ENCODE measurements at places on chromosomes 6 and 20. TPM values are rescaled to one million over a fixed set of nuclear protein-coding genes. Genes with fewer than 3 reads are reported as not detected.

DNA sequence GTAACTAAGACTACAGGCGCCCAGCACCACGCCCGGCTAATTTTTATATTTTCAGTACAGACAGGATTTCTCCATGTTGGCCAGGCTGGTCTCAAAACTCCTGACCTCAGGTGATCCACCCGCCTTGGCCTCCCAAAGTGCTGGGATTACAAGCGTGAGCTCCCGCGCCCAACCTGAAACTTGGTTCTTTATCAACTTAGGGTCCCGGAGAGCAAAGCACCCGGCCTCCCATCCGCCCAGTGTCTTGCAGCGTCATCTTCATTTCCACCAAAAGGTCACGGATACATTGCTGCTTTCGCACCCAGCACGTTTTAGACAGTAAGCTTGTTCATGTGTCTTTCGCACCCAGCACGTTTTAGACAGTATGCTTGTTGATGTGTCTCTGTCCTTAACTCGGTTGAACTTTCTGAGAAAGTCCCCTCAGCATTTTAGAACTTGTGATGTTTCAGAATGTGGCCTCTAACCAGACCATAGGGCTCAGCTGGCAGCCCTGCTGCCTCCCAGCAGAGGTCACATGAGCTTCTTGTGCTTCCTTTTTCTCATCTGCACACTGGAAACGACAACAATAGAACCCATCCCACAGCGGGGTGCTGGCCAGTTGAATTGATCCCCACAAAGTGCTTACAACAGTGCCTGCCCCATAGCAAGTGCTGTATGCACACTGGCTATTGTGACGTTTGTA is 48.8 kb downstream of the PRR18 start:
- H3K4me1 ChIP-seq = no peaks in the 10 kb centered on the region
- no peaks in the 10 kb centered on the region for H3K36me3 ChIP-seq
- no peak for DNase-seq

GRCh38 chr6:148090326-148090725 is 252.3 kb upstream of the SASH1 start:
- DNase-seq = no peak
- no peaks in the 10 kb centered on the region for H3K36me3 ChIP-seq
- no peaks in the 10 kb centered on the region for H3K4me1 ChIP-seq
- no peaks in the 10 kb centered on the region for H3K27me3 ChIP-seq
- no peak overlapping the region for H3K27ac ChIP-seq

DNA sequence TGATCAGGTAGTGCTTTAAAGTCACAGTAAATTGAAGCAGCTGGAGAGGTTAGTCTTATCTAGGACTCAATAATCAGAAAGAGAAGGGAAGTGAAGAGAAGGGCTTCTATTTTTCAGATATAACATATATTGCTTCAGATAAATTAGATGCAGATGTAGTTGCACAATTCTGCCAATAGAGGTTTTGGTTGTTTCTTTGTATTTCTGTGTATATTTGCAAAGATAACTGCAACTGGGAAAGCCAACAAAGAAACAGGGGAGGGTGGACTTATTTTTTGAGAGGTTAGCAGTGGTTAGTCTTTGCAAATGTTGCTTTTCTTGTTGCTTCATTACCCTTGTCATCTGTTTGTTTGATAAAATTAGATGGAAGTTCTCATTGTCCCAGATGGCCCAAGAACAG is 106.6 kb downstream of the ADGRG6 start:
- no peaks in the 10 kb centered on the region for H3K4me1 ChIP-seq
- no peaks in the 10 kb centered on the region for H3K36me3 ChIP-seq
- H3K27ac ChIP-seq = no peak overlapping the region
- no peak overlapping the region for H3K4me3 ChIP-seq
- DNase-seq = no peak

GRCh38 chr20:19968466-19969073 is 48.6 kb upstream of the NAA20 start:
- no peaks in the 10 kb centered on the region for H3K4me1 ChIP-seq
- no peak overlapping the region for H3K27ac ChIP-seq

Gene APOBEC2
- total RNA-seq = not detected

DNA sequence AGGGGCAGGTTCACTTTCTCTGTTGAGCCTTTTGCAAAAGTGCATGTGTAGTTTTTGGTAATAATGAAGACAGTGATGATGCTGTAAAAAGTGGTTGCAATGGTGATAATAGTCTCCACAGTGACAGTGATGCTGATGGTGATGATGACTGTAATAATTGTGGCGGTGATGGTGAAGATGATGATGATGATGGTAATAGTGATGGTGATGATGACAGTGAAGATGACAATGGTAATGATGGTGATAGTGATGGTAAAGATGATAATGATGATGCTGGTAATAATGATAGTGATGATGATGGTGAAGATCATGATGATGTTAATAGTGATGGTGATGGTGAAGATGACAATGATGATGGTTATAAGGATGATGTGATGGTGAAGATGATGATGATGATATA is 67.7 kb upstream of the LRFN2 start:
- H3K27me3 ChIP-seq = no peaks in the 10 kb centered on the region
- H3K36me3 ChIP-seq = no peaks in the 10 kb centered on the region
- no peaks in the 10 kb centered on the region for H3K4me1 ChIP-seq
- H3K27ac ChIP-seq = no peak overlapping the region
- DNase-seq = no peak

- no peaks in the 10 kb centered on the region for H3K4me1 ChIP-seq
- H3K4me3 ChIP-seq = no peak overlapping the region
- no peak overlapping the region for H3K27ac ChIP-seq
- DNase-seq = no peak
- no peaks in the 10 kb centered on the region for H3K36me3 ChIP-seq
Observed at GRCh38 chr20:62377615-62378178, 9.2 kb upstream of the RPS21 start.

- H3K4me1 ChIP-seq = peaks cover 6% of the 10 kb centered on the region
- DNase-seq = no peak
Observed at GRCh38 chr6:161226009-161226964, 47.6 kb downstream of the AGPAT4 start.

Gene SIM1
- total RNA-seq = not detected

DNA sequence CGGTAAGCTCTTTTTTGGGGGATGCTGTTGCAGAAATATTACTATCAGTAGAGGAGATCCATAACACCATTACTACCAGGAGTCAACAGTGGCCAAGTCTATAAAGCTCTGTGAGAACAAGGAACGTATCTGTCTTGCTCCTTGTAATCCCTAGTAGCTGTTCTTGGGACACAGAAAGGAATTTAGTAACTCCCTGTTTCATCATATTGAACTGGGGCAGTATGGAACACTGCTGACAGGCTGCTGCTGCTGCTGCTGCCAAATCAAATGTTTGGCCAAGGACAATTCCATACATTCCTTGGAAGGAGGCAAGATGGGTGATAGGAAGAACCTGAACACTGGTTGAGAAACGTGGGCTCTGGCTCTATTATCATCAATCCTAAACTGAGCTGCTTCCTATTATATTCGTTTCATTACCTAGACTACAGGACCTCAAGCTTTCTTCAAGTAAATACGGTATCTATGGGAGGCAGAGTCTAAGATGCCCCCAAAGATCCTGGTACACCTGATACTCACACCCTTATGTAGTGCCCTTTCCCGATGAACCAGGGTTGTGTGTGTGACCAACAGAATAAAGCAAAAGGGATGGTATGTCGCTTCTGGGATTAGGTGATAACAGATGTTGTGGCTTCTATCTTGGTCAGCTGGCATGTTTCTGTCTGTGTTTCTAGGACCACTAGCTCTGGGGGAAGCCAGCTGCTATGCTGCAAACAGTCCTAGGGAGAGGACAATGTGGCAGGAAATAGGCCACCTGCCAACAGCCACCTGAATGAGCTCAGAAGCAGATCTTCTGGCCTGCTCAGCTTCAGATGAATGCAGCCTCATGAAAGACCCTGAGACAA is 39.5 kb downstream of the ELOVL5 start:
- H3K27me3 ChIP-seq = no peaks in the 10 kb centered on the region
- DNase-seq = no peak
- no peak overlapping the region for H3K4me3 ChIP-seq
- H3K4me1 ChIP-seq = no peaks in the 10 kb centered on the region
- H3K27ac ChIP-seq = no peak overlapping the region

Gene SPO11
- total RNA-seq = not detected

DNA sequence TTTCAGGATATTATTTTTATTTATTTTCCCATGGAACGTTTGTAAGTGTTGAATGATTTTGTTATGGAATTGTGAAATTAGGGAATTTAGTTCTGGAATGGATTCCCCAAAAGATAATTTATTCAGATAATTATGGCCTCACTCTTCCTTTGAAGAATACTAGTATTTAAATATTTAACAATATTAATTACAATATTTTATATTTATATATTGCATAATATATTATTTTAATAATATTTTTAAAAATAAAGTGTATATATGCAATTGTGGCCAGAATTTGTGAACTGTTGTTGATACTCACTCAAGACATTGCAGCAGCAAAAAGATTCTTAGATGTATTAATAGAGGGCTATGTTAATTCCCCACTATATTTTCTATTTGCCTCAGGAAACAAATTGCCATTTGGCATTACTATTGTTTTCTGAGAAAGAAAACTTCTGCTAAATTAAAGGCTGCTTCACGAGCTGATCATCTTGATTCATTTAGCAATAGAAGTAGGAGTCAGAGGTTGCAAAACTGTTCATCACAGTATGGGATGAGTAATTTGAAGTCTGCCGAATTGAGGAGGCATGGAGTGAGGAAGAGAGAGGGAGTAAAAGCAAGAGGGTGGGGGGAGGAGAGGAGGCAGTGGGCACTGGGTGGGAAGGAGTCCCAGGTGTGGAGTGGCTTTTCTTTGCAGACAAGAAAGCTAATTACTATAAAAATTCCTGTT is 729.2 kb downstream of the DHX35 start:
- no peaks in the 10 kb centered on the region for H3K36me3 ChIP-seq
- no peak overlapping the region for H3K27ac ChIP-seq
- no peaks in the 10 kb centered on the region for H3K4me1 ChIP-seq
- H3K4me3 ChIP-seq = no peak overlapping the region
- no peaks in the 10 kb centered on the region for H3K27me3 ChIP-seq
- no peak for DNase-seq

Gene CST4
- total RNA-seq = not detected

GRCh38 chr20:44092551-44093248 is 94.3 kb downstream of the JPH2 start:
- H3K36me3 ChIP-seq = no peaks in the 10 kb centered on the region
- no peaks in the 10 kb centered on the region for H3K27me3 ChIP-seq
- no peak for DNase-seq
- no peak overlapping the region for H3K4me3 ChIP-seq
- no peaks in the 10 kb centered on the region for H3K4me1 ChIP-seq

DNA sequence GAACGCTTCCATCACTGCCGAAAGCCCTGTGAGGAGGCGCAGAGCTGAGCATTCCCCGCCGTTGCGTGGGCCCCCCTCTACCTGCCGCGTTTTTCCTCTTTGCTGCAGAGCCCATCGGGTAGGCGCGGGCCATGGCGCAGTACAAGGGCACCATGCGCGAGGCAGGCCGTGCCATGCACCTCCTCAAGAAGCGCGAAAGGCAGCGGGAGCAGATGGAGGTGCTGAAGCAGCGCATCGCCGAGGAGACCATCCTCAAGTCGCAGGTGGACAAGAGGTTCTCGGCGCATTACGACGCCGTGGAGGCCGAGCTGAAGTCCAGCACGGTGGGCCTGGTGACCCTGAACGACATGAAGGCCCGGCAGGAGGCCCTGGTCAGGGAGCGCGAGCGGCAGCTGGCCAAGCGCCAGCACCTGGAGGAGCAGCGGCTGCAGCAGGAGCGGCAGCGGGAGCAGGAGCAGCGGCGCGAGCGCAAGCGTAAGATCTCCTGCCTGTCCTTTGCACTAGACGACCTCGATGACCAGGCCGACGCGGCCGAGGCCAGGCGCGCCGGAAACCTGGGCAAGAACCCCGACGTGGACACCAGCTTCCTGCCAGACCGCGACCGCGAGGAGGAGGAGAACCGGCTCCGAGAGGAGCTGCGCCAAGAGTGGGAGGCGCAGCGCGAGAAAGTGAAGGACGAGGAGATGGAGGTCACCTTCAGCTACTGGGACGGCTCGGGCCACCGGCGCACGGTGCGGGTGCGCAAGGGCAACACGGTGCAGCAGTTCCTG is 693 bp downstream of the FAM50B start:
- DNase-seq = peak; percentile 28
- H3K36me3 ChIP-seq = no peaks in the 10 kb centered on the region
- H3K4me1 ChIP-seq = no peaks in the 10 kb centered on the region
- peak overlapping the region; percentile 63 for H3K27ac ChIP-seq

DNA sequence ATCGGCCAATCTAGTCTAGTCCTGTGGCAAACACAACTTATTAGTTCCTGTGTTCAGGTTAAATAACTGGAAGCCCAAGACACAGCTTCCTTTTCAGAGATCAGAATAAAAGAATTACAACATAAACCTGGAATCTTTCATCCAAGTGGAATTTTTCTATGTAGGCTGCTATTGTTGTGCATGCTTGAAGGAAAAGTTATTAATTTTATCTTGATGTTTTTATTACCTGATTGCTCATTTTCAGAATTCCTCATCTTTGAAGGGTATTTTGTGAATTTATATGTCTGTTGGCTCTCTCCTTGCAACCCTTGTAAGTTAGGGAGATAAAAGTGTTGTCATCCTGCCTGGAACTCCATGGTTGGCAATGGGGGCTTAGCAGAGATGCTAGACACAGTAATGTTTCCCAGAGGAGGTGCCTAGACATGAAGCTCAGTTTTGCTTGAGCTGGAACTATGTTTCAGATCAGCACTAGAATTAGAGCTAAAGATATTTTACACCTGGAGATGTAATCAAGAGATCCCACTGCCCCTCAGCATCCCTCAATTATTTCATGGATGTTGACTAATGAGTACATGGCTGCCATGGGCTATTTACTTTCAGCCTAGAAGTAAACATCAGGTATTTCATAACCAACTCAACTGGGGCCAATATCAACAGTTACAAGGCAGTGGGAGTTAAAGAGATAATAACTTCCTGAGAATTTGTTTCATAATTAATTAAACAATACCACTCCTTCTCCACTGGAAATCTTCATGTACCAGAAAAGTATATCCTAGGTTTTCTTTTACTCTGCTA is 367.0 kb upstream of the MARCKS start:
- no peaks in the 10 kb centered on the region for H3K4me1 ChIP-seq
- no peaks in the 10 kb centered on the region for H3K27me3 ChIP-seq
- no peak overlapping the region for H3K4me3 ChIP-seq
- DNase-seq = no peak
- H3K36me3 ChIP-seq = no peaks in the 10 kb centered on the region

GRCh38 chr20:58702859-58703648 is 10.5 kb downstream of the NPEPL1 start:
- no peaks in the 10 kb centered on the region for H3K27me3 ChIP-seq
- peak; percentile 8 for DNase-seq
- H3K27ac ChIP-seq = no peak overlapping the region
- no peaks in the 10 kb centered on the region for H3K4me1 ChIP-seq
- H3K4me3 ChIP-seq = no peak overlapping the region

Gene KCNK16
- not detected for total RNA-seq

Gene GSTA5
- total RNA-seq = not detected

GRCh38 chr6:85756982-85757381 is 114.3 kb upstream of the SYNCRIP start:
- H3K27me3 ChIP-seq = no peaks in the 10 kb centered on the region
- no peaks in the 10 kb centered on the region for H3K36me3 ChIP-seq
- H3K4me3 ChIP-seq = no peak overlapping the region
- DNase-seq = no peak
- no peak overlapping the region for H3K27ac ChIP-seq
